CD4-positive, alpha-beta T cell (primary cell): ENCODE measurements at places on chromosomes 11 and 22. TPM values are rescaled to one million over a fixed set of nuclear protein-coding genes. Genes with fewer than 3 reads are reported as not detected.
A peak's percentile ranks its signal among the peaks of the same experiment; 100 is the strongest.

DNA sequence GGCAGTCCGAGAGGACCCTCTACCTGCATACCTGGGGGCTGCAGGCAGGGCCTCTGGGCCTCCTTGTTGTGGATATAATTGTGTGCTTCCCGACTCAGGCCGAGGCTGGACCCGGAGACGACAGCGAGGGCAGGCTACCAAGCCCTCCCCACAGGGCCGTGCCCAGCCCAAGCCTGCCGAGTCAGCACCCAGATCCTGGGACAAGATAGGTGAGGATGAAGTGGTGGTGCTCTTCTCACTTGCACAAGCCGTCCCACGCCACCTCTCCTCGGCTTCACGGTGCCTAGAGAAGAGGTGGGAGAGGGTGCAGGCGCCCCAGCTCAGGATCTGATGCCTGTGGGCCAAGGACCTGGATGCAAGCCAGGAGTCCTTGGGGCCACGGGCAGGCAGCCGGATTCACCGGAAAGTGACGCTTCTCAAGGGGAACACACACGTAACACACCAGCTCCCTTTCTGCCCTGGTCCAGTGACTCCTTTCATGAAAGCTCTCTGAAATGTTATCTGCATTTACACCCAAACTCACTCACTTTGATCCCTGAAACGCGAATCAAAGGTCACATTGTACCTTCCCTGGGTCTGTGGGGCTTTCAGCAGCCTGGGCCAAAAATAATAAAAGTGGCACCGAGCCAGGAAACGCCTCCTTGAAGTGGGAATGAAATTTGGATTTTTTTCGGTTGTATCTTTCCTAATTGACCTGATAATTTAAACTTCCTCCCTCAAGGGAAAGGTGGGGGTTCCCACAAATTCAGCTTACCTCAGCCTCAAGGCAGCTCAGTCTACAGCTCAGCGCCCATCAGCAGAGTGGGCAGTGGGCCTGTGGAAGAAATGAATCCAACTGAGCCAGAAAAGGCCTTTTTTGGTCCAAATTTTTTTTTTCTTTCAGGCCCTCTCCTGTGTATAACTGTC lies 1.1 kb upstream of the GNB1L start:
- H3K36me3 ChIP-seq: peaks cover 18% of the 10 kb centered on the region
- DNase-seq: peak; percentile 50
- no peaks in the 10 kb centered on the region for H3K27me3 ChIP-seq

DNA sequence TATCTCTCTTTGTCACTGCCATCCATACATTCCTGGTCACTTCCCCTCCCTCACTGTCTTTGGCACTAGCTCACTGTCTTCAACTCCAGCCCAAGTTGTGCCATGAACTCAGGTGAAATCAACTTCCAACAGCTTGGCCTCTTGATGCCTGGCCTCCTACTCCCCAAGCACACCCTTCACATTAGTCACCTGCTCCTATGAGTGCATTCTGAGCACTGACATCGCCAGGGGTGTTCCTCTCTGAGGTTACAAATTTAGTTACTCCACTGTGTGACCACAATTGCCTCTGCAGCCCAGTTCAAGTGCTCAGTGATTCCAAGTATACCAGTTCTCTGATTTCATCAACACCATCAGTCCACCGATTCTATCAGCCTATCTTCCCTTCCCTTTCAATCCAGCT lies 10.8 kb downstream of the DRD2 start:
- H3K27me3 ChIP-seq: no peaks in the 10 kb centered on the region
- H3K4me3 ChIP-seq: no peak overlapping the region
- H3K27ac ChIP-seq: no peak overlapping the region
- no peaks in the 10 kb centered on the region for H3K4me1 ChIP-seq

GRCh38 chr11:110734790-110735189 lies 22.6 kb upstream of the ARHGAP20 start:
- H3K4me1 ChIP-seq: no peaks in the 10 kb centered on the region
- H3K4me3 ChIP-seq: no peak overlapping the region
- peaks cover 3% of the 10 kb centered on the region for H3K27me3 ChIP-seq
- no peak overlapping the region for H3K27ac ChIP-seq

GRCh38 chr11:17238377-17238776 lies 30.6 kb upstream of the PIK3C2A start:
- no peak overlapping the region for H3K27ac ChIP-seq
- no peak overlapping the region for H3K4me3 ChIP-seq
- H3K36me3 ChIP-seq: no peaks in the 10 kb centered on the region
- no peak for DNase-seq

DNA sequence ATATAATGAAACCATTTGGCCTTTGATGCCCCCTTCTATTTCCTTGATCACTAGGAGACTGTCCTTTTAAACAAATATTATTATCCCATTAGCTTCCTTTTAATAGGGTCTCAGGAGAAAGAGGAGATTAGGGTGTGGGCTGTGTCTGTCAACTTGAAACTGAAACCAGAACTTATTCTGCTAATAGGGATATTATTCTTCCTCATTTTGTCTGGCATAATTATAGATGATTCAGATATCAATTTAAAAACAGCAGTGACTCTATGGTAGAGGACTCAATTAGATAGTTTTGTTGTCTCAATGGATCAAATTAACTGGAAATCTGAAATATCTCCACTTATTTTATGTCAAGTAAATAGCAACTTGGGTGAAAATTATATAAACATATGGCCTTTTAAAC lies 584.9 kb upstream of the CCDC90B start:
- H3K4me3 ChIP-seq: no peak overlapping the region
- no peaks in the 10 kb centered on the region for H3K4me1 ChIP-seq
- no peak for DNase-seq
- no peak overlapping the region for H3K27ac ChIP-seq
- no peaks in the 10 kb centered on the region for H3K27me3 ChIP-seq
- H3K36me3 ChIP-seq: no peaks in the 10 kb centered on the region

DNA sequence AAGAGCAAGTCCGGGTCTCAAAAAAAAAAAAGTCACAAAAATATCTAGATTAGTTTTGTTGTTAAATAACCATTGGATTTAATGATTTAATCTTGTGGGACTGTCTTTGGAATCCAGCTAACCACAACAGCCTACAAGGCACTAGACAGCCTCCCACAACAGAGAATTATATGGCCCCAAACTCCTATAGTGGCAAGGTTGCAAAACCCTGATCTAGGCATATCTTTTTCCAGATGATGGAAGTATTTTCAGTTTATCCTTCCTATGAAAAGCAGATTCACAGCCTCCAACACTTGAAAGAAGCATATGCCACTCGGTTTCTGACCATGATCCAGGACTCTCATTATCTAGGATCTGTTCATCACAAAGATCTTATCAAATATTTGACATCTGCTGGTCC lies 5.4 kb upstream of the C11orf87 start:
- no peaks in the 10 kb centered on the region for H3K36me3 ChIP-seq
- H3K27ac ChIP-seq: no peak overlapping the region
- no peak overlapping the region for H3K4me3 ChIP-seq
- H3K4me1 ChIP-seq: no peaks in the 10 kb centered on the region
- no peak for DNase-seq
- H3K27me3 ChIP-seq: peaks cover 8% of the 10 kb centered on the region

GRCh38 chr11:82225502-82225901 lies 508.2 kb downstream of the FAM181B start:
- H3K4me3 ChIP-seq: no peak overlapping the region
- no peaks in the 10 kb centered on the region for H3K4me1 ChIP-seq
- no peaks in the 10 kb centered on the region for H3K27me3 ChIP-seq
- no peak for DNase-seq

GRCh38 chr11:106668147-106668546 lies 350.1 kb downstream of the GUCY1A2 start:
- H3K27ac ChIP-seq: no peak overlapping the region
- no peak for DNase-seq
- H3K4me3 ChIP-seq: no peak overlapping the region
- H3K36me3 ChIP-seq: no peaks in the 10 kb centered on the region
- H3K4me1 ChIP-seq: no peaks in the 10 kb centered on the region

The SGSM1 gene
- total RNA-seq: 1.9 TPM

The KCNJ11 gene
- 0.08 TPM for total RNA-seq

The HTR3B gene
- not detected for total RNA-seq

DNA sequence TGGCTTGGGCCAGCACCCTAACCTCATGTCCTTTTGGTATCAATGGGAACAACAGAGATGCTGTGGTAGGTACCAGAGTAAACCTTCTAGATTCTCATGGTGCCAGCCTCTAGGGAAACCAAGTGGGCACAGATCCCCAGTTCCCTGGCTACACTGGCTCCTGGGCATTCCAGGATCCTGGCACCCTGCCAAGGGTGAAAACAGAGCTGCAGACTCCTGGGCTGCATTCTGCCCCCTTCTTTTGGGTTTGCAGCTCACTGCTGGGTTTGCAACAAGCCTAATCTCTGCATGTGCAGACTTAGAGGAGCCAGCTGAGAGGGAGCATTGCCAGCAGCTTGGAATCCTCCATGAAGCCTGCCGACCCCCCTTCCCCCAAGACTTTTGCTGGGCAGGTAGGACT lies 30.6 kb downstream of the PRDM11 start:
- peaks cover 13% of the 10 kb centered on the region for H3K4me1 ChIP-seq
- H3K27me3 ChIP-seq: peaks cover 21% of the 10 kb centered on the region
- H3K36me3 ChIP-seq: no peaks in the 10 kb centered on the region

DNA sequence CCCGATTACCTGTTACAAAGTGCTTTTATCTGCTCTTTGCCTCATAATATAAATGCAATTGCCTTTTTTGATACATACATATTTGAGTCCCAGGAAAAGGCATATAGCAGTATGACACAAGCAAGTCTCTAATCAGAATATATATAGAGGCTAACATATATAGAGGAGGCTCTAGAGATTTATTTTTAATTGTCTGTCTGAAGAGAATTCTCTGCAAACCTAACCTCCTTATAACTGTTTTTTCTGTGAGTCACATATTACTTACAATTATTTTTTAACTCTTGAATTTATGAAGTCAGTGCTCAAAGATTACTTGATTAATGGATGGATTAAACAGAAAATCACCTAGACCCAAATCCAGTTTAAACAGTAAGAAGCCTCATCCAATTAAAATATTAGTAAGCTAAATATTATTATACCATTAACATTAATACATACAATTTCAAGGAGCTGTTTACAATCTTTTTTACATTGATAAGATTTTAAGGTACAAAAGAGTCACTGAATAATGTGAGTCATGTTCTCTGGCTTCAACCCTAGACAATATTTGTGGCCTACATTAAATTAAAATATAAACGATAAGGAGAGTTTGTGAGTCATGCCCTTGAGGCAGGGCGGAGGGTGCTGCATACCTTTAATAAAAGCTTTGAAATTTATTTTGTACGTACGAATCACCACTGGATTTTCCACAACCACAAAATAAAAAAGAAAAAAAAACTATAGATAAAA lies 19.2 kb upstream of the MMP13 start:
- H3K27ac ChIP-seq: no peak overlapping the region
- H3K4me3 ChIP-seq: no peak overlapping the region
- H3K4me1 ChIP-seq: no peaks in the 10 kb centered on the region
- no peaks in the 10 kb centered on the region for H3K36me3 ChIP-seq

DNA sequence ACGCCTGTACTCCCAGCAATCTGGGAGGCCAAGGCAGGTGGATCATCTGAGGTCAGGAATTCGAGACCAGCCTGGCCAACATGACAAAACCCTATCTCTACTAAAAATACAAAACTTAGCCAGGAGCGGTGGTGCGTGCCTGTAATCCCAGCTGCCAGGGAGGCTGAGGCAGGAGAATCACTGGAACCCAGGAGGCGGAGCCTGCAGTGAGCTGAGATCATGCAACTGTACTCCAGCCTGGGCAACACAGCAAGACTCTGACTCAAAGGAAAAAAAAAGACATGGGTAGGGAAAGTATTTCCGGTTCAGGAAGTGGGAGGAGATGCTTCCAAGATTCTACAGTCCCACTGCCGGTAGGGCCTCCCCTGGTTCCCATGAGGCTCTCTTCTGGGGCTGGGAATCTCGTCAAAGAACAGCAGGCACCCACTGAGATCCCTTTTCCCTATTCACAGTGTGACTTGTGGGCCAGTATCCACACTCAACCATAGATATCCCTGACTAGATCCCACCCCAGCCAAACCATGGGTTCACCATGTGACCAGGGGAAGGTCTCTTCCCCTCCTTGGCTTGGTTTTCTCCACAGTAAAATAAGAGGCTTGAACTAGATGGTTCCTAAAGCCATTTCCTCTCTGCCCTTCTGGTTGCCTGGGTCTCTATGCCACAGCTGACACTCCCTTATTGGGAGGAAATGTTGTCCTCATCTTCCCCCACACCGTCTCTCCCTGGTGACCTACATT lies 443.3 kb downstream of the BUD13 start:
- peaks cover 7% of the 10 kb centered on the region for H3K27me3 ChIP-seq
- H3K36me3 ChIP-seq: no peaks in the 10 kb centered on the region
- H3K4me1 ChIP-seq: no peaks in the 10 kb centered on the region
- no peak overlapping the region for H3K27ac ChIP-seq
- no peak for DNase-seq
- no peak overlapping the region for H3K4me3 ChIP-seq

The SSTR3 gene
- total RNA-seq: 2.1 TPM
